ENCODE measurements at places on chromosomes 12 and 14.
A peak's percentile ranks its signal among the peaks of the same experiment; 100 is the strongest.

GRCh38 chr12:115230606-115231005 lies 546.6 kb upstream of the TBX3 start:
- no peak for DNase-seq

DNA sequence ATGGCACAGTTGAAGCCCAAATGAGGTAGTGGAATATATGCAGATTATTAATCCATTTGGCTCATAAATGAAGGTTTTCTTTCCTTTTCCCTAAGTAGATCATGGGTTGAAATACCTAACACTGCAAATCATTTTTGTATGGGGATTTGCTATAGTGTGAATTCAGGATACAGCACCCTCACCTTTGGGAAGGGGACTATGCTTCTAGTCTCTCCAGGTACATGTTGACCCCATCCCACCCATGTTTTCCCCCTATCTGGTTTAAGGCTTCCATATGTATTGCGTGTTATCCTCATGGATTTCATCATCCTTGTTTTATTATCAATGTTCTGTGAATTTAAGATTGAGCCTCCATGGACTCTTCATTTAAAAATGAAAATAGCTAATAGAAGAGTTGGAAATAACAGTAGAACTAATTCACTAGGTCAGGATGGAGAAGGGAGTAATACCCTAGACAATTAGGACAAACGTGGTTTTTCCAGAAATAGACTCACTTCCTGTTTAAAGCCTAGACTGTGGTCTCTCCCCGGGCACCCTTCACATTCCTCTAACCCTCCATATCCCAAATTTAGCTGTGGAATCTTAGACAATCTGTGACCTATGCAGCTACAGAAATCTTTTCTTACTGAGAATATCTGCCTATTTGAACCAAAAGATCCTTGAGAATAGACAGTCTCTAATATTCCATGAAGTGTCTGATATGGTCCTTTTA lies 56.5 kb downstream of the DAD1 start:
- peak; percentile 52 for DNase-seq

DNA sequence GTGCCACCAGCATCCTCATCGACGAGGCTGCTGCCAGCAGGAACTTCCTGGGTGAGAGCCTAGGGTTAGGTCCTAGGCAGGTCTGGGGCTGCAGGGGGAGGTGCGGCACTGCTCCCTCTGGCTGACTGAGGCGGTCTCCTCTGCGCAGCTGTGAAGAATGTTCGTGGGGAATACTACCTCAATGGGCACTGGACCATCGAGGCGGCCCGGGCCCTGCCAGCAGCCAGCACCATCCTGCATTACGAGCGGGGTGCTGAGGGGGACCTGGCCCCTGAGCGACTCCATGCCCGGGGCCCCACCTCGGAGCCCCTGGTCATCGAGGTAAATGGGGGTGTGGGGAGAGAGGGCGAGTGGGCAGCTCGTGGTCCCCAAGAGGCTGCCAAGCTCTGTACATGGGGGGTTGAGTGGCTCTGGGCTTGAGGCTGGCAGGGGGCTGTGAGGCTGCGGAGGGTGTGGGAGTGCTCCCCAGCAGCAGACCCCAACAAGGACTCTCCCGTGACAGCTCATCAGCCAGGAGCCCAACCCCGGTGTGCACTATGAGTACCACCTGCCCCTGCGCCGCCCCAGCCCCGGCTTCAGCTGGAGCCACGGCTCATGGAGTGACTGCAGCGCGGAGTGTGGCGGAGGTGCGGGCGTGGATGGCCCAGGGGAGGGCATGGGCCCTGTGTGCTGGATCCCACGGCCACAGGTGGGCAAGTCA lies 14.4 kb downstream of the PAPLN start:
- DNase-seq, result no peak

- no peak for DNase-seq
Observed at GRCh38 chr14:77063571-77064171, 34.4 kb upstream of the CIPC start.

- no peak for DNase-seq
Observed at GRCh38 chr12:87280356-87280755, 748.8 kb downstream of the C12orf50 start.

GRCh38 chr12:90167518-90168208 lies 459.0 kb upstream of the ATP2B1 start:
- DNase-seq, result no peak

GRCh38 chr12:98385641-98386040 lies 129.7 kb upstream of the TMPO start:
- DNase-seq, result no peak

DNA sequence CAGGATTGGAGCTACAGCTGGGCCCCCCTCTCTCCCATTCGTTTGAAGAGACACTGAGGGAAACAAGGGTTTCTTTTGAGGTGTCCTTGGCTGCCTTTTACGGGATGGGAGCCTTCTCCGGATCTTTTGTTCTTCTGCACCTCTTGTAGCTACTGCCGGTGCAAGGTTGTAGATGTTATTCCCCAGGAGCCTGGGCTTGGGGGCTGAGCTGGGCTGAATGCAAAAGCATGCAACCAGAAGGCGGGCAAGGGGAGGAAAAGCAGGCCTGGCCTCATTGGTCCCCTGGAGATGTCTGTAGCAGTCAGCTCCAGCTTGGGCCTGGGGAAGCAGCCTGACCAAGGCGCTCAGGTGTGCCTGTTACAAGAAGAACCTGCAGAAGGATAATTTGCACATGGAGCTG lies 110.3 kb downstream of the GCH1 start:
- no peak for DNase-seq

DNA sequence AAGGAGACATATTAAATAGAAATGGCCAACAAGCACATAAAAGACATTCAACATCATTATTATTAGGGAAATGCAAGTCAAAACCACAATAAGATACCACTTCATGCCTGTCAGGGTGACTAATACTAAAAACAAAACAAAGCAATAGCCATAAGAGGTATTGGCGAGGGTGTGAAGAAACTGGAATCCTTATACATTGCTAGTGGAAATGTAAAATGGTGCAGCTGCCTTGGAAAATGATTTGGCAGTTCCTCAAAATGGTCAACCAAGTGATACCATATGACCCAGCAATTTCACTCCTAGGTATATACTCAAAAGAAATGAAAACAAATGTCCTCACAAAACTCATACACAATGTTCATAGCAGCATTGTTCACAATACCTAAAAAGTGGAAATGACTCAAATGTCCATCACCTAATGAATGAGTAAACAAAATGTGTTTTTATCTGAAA lies 27.0 kb downstream of the GPR135 start:
- DNase-seq, result peak; percentile 68

DNA sequence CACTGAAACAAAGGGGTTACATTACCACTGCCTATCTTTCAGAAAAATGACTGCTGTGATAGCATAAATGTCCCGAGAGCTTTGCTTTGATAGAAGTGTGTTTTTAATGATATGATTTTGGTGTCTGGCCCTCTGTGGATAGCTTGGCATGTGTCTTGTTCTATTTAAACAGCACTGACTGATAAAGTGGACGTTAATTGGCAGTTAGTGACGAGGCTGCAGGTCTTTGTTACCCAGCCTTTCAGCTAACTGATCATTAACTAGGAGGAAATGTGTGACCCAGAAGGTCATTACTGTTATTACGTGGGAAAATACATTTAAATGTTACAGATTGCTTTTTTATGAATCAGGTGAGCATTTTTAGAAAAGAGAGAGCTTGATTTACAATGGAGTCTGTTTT lies 428.3 kb downstream of the DIO2 start:
- no peak for DNase-seq

GRCh38 chr12:108779998-108780688 lies 48.8 kb upstream of the CORO1C start:
- DNase-seq, result no peak

GRCh38 chr14:54535126-54535525 lies 25.4 kb downstream of the CGRRF1 start:
- no peak for DNase-seq

DNA sequence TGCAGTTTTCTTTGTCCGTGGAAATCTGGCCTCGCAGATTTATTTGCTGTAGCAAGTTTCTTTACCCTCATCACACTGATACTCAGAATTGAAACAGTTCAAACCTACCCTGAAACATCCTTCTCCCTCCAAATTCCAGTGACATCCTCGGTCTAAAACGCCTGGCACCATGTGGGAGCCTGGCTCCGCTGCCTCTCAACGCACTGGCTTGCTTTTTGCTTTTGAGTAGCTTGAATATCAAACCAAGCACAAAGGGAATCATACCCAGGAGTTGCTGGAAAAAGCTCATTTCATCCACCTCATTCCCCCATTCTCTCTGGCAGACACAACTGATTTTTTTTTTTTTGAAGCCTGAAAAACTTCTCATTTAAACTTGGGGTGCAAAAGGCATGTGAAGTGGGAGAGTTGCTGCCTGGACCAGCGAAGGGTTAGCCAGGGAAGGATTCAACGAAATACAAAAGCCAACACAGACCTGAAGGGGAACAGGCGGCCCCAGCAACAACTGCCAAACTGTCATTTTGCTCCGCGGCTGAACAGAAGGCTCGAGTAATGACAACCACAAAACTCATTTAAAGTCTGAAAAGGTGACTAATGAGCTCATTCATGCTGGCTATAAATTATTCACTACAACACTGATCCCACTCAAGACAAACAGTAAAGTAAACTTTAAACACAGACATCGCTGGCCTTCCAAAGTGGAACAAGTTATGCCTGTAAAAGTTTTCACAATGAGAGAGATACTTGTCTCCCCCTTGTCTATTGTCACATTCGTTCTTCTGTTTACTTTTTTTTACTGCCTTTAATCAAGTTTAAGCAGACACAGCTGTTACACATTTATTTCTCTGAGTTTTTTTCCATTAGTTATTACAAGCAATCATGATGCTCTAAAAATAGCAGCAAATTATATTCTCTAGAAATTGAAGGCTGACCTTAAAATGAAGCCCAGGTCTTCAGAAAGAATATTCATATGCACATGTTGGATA lies 12.5 kb upstream of the FOXN3 start:
- DNase-seq, result no peak

DNA sequence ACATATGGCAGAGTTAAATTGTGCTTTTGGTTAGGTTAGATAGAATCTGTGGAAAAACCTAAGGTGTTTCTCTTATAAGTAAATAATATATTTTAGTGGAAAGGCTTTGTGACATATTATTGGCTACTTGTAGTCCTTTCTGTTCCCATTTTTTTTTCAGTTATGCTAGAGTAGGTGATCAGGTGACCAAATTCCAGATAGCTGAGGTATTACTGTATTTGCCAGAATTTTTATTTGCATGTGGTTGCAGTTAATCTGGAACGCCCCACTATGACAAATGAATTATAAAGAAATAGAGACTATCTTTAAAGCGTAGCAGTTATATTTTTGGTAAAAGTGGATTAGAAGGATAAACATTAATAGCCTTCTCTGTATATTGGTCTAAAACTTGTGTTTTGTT lies 52.0 kb downstream of the ARHGAP5 start:
- no peak for DNase-seq

GRCh38 chr12:96371138-96371789 lies 29.0 kb downstream of the CDK17 start:
- no peak for DNase-seq

DNA sequence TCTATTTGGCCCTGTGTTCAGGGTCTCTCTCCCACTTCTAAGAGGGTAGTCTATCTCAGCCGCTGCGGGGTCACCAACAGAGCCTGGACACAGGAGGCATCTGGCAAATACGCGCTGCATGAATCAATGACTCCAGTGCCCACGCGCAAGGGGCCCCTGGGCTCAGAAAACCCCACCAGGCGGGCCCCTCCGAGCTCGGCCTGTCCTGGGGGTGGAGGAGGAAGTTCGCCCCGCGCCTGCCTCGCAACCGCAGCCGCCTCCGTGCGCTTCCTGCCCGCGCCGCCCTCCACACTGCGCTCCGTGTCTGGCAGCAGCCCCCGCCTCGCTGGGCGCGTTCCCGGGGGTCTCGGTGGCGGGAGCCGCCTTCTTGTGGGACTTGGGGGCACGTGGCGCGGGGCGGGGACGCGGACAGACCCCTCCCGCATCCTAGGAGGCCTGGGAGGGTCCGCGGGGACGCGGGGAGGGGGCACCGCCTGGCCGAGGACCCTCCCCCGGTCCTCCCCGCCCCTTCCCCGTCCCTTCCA lies 811 bp upstream of the FBRSL1 start:
- DNase-seq, result no peak

DNA sequence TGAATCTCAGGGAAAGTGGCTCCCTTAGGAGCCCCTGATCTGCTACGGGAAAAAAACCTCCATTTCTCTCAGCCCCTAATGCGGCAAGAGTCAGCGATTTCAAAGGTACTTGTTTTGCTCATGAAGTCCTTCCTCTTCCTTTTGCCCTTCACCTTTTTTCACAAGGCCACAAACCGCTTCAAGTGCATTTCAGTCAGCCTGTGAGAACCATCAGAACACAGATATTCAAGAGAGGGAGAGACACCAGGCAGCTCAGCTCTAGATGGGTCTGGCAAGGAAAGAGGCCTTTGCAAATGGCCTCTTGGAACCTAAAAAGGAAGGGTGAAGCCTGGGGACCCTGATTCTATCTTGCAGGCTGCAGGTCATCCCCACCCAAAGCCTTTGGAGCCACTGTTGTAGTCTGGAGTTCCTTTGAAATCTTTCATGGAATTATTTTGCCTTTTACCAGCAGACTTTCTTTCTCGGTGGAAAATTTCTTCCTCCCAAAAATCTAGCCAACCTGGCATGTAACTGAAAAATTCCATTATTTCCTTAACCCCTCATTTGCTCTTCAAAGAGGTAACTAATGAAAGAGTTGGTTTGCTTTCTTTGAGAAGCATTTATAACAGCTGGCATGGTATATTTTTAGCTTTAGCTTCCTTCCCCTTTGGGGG lies 145.0 kb downstream of the SAMD4A start:
- DNase-seq, result no peak

GRCh38 chr14:28375295-28375694 lies 391.3 kb upstream of the FOXG1 start:
- peak; percentile 11 for DNase-seq

DNA sequence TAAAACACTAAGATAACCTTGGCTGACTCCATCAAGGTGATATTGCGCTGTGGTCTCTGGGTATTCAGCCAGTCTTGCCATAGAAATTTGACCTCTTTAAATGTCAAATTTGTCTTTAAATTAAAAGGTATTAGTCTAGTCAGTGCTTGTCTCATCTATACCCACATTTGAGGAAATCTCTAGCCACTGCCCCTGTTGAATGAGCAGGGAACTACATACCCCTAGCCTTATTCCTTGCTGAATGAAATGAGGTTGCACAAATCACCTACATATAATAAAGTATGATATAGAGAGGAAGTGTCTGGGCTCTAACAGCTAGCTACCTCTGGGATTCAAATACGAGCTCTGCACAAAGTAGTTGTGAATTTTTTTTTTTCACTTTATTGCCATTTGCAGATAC lies 256.8 kb downstream of the C12orf50 start:
- no peak for DNase-seq

Data from non-pigmented ciliary epithelial cell (primary cell).